ENCODE measurements at places on chromosomes 3 and 15.

DNA sequence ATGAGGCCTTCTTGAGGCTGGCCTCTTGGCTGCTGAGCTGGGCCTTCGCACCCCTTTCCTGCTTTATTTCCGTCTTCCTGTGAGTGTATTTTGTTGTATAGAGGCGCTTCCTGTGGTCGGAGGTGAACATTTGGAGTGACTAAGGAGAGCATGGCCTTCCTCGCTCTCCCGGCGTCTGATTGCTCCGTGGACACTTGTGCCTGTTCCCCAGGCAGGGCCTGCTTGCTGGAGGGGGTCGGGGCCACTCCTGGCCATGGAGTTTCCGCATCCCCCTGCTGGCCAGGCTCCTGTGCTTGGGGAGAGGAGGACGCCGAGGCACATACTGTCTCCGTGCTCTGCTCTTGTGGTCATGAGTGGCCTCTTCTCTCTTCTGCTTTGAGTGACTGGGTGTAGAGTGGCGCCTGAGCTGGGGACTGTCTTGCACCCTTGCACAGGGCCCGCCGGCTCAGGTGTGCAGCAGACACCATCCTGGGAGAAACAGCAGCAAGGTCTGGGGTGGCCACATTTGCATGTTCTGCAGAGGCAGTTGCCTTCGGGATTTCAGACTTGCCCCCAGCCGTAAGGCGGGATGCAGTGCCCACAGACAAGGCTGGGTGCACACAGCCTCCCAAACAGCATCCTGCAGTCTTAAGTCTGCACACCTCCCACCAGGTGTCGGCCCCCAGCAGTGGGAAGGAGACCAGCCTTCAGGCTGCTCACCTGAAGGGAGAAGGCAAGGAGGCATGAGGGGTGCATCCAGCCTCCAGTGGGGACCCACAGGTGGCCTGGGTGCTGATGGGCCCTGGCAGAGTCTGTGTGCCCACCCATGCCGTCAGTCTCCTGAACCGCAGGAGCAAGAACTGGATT, 16.4 kb downstream of the KLF13 start:
- no peak for DNase-seq
- H3K27me3 ChIP-seq = no peaks in the 10 kb centered on the region
- peak overlapping the region; percentile 98 for H3K27ac ChIP-seq
- H3K4me3 ChIP-seq = peak overlapping the region; percentile 81
- peaks cover 23% of the 10 kb centered on the region for H3K36me3 ChIP-seq
- H3K4me1 ChIP-seq = peaks cover 100% of the 10 kb centered on the region

DNA sequence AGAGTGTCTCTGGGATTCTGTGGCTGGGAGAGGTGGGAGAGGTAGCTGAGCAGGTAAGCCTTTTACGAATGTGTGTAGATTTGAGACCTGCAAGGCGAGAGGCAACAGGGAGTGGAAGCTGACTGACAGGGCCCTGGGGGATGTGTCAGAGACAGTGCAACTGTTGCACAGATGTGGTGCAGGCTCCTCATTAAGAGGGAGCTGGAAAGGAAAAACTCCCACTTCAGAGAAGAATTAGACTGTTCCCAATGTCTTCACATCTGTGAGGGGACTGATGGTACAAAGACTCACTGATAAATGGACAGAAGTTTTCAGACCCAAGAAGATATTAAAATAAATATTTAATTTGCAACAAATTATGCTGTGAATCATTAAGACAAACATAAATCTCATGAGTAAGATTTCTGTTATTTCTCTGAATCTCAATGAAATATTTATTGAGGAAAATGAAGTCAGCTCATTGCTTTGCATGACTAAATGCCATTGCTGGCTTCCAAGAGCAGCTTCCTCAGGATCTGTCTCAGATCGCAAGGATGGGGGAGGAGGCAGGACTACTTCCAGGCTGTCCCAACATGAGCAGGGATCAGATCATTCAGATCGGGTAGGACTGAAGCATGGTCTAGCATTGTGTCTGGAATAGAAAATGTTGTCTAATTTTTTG, 127.3 kb upstream of the ROPN1 start:
- no peaks in the 10 kb centered on the region for H3K4me1 ChIP-seq
- no peaks in the 10 kb centered on the region for H3K36me3 ChIP-seq
- no peak overlapping the region for H3K27ac ChIP-seq

DNA sequence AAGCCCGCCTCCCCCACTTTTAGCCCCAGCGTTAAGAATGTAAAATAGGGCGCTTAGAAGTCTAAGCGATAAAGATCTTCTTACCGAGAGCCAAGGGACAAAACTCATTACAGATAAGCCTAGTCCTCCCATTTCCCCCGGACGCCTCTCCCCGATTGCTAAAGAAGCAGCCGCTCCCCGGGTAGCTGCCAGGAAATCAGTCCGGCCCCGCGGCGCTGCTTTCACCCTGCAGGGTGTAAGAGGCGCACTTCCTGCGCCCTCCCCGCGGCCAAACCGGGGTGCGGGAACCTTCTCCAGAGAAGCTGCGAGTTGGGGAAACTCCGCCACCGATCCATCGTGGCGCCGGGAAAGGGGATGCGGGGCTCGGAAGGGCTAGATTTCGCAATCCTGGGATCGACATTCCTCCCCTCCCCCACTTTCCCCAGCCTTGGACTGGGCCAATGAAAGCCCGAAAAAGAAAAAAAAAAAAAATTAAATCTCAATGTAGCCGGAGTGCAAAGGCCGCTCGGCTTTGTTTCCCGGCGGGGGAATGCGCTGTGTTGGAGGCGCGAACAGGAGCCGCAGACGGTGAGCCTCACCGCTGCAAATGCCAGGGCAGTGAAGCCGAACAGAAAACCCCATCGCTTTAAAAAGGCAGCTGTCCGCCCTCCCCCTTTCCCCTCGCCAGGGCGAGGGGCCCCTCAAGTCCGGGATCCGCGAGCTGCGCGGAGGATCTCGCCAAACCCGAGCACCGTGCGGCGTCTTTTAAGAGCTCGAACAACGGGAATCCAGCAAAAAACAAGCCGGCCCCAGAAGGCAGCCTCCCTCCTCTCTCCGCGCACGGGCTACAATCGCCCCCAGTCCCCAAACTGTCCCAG, 626 bp upstream of the PTPRG start:
- peak overlapping the region; percentile 47 for H3K4me3 ChIP-seq
- H3K4me1 ChIP-seq = peaks cover 16% of the 10 kb centered on the region
- H3K27me3 ChIP-seq = peaks cover 32% of the 10 kb centered on the region
- H3K27ac ChIP-seq = no peak overlapping the region
- no peaks in the 10 kb centered on the region for H3K36me3 ChIP-seq
- no peak for DNase-seq

DNA sequence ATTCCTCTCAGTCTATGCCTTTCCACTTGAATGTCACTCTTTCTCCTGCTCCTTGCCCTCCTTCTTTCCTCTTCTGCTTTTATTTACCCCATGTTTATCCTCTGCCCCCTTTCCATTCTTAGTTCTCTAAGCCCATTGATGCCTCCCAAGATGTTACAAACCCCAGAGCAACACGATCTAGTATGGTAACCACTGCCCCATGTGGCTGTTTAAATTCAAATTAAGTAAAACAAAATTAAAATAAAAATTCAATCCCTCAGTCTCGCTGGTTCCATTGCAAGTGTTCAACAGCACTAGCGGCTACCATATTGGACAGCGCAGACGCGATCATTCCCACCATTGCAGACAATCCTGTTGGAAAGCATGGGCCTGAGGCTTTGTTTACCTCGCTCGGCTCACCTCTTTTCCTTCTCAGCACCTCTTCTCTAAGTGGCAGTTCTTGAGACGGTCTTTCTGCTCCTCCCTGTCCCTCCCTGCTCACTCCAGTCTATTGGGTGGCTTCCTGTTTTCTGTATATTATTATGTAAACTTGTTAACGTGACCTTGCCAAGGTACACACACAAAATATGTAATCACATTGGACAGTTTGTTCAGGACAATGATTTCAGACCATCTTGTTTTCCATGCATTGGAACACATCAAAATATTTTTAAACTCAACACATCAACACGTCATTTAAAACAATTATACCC, 21.8 kb upstream of the CA12 start:
- DNase-seq = no peak
- no peak overlapping the region for H3K27ac ChIP-seq
- no peaks in the 10 kb centered on the region for H3K4me1 ChIP-seq
- no peaks in the 10 kb centered on the region for H3K27me3 ChIP-seq
- no peak overlapping the region for H3K4me3 ChIP-seq

DNA sequence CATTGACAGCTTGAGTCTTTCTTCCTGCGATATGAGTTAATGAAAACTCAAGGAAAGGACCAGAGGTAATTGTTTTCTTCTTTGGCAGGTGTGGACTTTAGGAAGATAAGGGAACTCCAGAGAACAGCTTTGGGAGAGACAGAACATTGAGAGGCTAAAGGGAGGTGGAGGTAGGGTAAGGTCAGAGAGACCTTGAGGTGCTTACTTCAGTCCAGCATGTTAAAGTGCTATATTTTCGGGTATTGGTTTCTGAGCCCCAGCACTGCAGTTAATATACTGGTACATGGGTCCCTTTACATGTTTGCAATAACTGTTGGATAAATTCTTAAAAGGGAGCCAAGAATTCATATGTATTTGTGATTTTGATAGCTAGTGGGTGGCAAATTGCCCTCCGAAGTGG, 322.1 kb downstream of the THSD4 start:
- no peak overlapping the region for H3K4me3 ChIP-seq
- DNase-seq = no peak
- no peaks in the 10 kb centered on the region for H3K36me3 ChIP-seq
- no peak overlapping the region for H3K27ac ChIP-seq
- peaks cover 13% of the 10 kb centered on the region for H3K27me3 ChIP-seq
- H3K4me1 ChIP-seq = no peaks in the 10 kb centered on the region

DNA sequence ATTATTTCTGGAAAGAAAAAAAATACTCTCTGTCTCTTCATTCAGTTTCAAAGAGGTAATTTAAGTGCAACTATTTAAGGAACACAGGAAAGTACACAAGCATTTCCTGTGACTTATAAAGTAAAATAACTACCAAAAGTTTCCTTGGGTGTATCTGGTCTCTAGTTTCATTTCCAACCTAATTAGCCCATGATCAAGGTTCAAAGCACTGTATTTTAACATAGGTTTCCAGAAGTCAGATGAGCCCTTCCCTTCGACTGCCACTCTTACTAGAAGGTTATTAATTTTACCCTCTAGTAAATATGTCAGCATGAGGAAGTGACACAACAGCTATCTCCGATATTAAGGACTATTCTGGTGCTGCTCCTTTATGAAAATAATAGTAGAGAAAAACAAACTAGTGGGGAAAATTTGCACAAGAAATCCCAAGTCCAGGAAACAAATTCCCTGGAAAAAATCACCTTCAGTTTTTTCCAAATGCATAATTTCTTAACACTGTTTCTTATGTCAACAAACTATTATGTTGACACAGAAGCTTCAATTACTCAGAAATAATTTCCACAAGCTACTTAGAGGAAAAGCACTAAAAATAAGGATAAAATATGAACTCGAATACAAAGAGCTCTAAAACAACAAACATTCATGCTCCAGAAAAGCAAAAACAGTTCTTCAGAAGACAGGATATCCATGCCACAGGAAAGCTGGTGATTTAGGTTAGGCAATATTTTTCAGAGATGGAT, 35.3 kb downstream of the CCPG1 start:
- peak overlapping the region; percentile 55 for H3K27ac ChIP-seq
- H3K4me3 ChIP-seq = no peak overlapping the region
- DNase-seq = no peak

GRCh38 chr3:12638105-12638504, 25.8 kb downstream of the RAF1 start:
- peaks cover 7% of the 10 kb centered on the region for H3K36me3 ChIP-seq
- H3K27me3 ChIP-seq = no peaks in the 10 kb centered on the region
- peak overlapping the region; percentile 12 for H3K27ac ChIP-seq
- DNase-seq = no peak
- H3K4me3 ChIP-seq = no peak overlapping the region

DNA sequence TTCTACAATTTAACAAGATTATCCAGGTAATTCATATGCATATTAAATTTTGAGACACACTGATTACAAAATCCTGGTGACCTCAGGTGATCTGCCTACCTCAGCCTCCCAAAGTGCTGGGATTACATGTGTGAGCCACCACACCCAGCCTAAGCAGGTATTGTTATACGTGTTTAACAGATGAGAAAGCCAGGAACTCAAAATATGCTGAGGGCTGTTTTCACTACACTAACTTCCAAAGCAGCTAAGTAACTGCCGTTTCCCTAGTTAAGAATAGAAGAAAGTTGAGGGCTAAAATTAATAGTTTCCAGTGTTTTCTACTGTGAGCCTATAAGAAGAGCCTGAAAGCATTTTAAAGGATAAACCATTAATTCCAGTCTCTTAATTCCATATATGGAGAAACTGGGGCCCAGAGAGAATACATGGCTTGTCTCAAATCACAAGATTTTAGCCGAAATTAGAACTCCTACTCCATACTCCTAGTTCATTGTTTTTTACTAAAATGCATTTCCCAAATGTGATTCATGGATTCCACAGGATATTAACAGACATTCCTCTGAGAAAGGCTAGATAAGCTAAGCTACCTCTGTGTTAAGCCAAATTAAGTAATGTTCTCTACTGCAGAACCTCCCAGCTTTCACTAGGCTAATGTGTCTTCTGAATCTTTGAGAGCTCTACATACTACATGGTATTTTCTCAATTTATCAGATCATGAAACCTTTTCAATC, 17.0 kb upstream of the AVEN start:
- H3K4me3 ChIP-seq = no peak overlapping the region
- H3K4me1 ChIP-seq = no peaks in the 10 kb centered on the region
- no peak for DNase-seq

Measured in naive thymus-derived CD8-positive, alpha-beta T cell (primary cell).